ENCODE measurements at places on chromosomes 5 and 9.

DNA sequence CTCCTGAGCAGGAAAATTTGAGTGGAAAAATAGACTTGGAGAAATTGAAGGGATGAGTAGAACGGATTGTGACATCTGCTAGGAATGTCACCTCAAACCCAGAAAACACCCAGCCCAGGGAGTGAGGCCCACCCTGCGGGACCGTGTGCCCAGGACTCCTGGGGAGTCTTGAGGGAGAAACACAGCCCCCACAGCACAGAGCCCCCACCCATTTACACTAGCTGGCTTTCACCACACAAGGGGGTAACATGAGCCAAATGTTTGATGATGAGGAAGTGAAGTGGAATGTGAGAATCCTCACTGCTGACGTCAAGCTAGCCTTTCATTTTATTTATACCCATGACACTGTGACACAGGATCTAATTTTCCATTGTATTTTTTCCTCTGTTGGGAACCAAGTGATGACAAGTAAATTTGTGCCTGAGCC, 42.8 kb upstream of the PDE8B start:
- no peak for DNase-seq

DNA sequence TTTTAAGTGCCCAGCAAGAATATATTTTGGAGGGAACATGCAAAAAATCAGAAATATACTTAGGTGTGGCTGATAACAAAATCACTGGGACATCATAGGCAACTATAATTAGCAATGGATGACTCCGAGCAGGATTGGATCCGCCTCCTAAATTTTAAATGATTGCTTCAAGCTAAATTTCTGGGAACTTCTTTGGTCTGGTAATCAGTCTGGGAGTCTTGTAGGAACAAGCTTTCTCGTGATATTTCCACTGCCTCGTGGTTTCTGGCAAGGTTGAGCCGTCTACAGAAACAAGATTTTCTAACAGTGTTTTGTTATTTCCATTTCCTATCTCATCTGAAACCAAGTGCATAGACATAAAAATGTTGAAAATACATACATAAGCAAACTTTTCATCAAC, 232.6 kb downstream of the BNC2 start:
- no peak for DNase-seq

DNA sequence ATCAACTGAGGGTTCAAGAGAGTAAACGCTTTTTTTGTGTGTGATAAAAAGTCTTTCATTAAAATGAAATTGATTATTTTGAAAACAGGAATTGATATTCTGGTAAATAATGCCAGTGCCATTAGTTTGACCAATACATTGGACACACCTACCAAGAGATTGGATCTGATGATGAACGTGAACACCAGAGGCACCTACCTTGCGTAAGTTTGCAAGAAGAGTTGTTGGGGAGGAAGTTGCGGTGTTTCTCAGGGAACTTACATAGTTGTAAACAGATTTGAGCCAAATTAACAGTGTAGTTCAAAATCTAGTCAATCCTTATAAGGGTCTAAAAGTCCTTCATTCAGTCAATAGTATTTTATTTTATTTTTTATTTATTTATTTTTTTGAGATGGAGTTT, 28.9 kb downstream of the HSDL2 start:
- no peak for DNase-seq

DNA sequence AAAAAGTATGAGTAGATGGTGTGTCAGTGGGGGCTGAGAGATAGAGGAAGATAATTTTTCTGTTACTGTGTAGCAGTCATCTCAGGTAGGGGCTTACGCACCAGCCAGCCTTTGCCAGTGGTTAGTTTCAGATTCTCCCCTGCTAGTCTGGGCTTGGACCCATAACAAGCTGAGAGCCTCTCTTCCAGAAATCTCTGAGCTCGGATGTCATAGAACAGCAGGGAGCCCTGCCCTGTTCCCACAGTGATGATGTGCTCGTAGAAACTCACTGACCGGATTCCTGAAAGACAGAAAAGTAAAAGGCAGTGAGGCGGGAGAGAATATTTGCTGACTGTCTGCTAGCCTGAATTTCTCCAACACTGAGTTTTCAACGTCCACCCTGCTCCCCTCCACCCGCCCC, 37.2 kb downstream of the DCAF12 start:
- no peak for DNase-seq

DNA sequence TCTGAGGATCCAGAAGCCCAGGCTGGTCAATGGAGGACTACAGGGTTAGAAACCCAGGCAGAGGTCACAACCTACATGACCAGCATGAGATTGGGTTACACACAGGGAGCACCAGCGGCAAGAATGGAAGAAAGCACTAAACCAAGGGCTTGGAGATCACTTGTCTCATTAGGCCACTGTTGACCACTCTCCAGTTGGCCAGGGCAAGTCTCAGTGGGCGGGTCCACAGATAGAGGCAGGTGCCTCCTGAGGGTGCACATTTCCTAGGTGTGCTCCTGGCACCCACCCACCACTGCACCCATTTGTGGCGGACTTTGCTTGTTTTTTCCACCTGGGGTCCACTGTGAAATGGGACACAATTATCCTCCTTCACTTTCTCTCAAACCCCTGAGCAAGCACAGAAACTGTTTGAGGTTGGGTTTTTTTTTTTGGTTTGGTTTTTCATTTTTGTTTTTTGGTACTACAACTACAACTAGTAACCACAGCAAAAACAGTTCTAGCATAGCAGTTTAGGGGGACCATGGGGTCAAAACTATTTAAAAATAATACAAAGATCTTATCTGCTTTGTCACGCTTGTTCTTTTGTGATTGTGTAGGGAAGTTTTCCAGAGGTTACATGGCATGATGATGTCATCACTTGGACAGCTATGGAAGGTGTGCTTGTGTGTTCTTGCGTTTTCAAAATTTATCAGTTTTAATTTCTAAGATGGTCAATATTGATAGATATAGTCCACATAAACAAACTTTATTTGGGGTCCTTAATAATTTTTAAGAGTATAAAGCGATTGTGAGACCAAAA, 6.1 kb downstream of the NPR2 start:
- no peak for DNase-seq

- peak; percentile 69 for DNase-seq
Measured at GRCh38 chr9:74951725-74952151, 974 bp downstream of the C9orf40 start.

GRCh38 chr5:104913841-104914281, 1351.3 kb upstream of the NUDT12 start:
- DNase-seq = no peak

DNA sequence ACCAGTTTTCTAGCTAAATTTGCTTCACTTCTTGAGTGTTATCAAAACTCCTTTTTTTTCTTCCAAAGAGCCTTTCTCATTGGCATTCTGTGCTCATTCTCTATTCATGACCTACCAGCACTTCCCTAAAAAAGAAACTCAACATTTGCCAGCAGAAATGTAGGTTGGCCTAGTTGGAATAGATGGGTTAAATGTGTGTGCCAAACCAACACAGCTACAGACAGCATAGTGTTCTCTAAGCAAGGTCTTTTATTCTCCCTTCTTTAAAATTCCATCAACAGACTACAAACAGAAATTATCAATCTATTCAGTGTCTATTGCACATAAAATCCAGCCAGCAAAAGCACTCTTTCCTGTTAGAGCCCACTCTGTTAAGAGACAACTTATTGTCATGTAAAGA, 255.8 kb upstream of the PUM3 start:
- no peak for DNase-seq
